NCI-H226 (cell line): ENCODE measurements at places on chromosomes 2 and 18.

- no peak for DNase-seq
These were observed 35.2 kb downstream of the UXS1 start for GRCh38 chr2:106158871-106159270.

- DNase-seq = no peak
These were observed 146.7 kb upstream of the EPAS1 start for GRCh38 chr2:46150445-46150955.

GRCh38 chr2:225600865-225601264, 201.4 kb downstream of the NYAP2 start:
- no peak for DNase-seq

DNA sequence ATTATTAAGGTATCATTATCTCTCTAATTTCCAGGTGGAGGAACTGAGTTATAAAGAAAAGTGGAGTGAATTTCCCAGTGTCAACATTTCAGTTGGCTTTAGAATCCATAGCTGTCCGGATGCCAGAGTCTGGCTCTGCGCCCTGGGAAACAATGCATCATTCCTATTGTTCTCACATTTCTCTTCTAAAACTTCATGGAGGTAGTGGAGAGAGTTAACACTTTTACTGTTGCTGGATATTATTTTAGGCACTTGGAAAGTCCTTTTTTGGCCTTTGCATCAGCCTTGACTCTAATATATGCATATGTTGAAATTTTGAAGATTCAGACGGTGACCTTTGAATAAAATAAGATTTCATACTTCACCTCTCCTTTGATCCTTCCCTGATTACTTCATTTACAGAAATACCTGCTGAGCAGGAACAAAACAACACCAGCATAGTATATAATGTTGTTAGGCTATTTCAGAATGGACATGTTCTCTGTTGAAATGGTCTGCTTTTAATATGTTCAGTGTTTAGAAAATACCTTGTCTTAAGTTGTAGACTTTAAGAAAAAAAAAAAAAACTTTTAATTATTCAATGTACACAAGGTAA, 148.8 kb downstream of the EPHA4 start:
- no peak for DNase-seq

DNA sequence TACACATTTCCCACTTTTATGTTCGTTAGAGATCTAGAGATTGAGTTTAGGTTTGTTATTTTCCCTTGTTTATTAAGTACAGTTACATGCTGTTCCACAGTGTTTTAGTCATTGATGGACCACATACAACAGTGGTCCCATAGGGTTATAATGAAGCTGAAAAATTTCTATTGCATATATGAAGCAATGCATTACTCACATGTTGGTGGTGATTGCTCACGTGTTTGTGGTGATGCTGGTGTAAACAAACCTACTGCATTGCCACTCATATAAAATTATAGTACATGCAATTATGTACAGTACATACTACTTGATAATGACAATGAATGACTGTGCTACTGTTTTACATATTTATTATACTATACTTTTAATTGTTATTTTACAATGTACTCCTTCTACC, 51.0 kb upstream of the NXPH2 start:
- no peak for DNase-seq

DNA sequence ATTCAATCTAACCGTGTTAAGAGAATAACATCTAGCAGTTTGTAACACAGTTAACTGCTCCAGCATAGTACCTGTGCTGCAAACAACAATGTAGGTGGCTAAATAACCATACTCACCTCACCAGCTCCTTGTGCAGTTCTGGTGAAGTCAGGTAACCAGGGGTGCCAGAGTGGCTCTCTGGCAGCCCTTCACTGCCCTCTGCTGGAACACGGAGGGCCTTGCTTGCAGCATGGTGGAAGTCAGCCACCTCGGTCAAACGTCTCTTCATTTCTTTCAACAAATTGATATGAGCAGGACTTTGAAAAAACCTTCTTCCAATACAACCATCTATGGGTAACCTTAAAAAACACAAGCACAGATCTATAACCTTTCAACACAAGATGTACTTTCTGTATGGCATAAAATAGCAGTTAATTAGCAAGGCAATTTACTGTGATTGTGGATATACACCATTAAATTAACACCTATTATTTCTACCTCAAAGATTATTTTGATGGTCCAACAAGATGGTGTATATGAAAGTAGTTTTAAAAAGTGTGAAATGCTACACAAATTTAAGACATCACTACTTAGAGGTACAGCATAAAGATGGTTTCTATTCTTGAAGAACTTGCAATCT, 56.6 kb downstream of the EPG5 start:
- peak; percentile 2 for DNase-seq

DNA sequence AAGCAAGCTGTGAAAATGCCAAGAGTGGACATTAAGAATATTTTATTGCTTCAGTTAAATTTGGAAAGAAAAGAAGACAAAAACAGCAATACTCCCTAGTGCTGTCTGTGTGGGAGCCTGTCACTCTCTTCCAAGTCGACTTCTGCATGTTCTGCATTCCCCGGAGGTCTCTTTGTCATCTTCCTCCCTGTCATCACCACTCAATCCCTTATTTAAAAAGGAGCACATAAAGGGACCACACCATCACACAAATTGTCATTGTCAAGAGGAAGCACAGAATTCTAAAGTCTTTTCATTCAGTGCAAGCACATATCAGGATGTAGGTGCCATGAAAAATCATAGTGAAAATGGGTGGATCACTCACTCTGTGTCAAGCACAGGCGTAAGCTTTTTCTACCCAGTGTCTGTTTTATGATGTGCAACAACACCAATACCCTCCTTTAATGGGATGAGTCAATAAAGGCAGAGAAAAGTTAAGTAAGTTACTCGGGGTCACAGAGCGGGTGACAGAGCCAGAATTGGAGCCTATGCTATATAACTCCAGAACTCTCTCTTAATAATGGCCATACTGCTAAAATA, 222.4 kb upstream of the HNMT start:
- no peak for DNase-seq
